ENCODE measurements at places on chromosomes 3 and 15. TPM values are rescaled to one million over a fixed set of nuclear protein-coding genes. Genes with fewer than 3 reads are reported as not detected.
A peak's percentile ranks its signal among the peaks of the same experiment; 100 is the strongest.

GRCh38 chr3:150132101-150132749, 161.5 kb upstream of the PFN2 start:
- no peak for DNase-seq

DNA sequence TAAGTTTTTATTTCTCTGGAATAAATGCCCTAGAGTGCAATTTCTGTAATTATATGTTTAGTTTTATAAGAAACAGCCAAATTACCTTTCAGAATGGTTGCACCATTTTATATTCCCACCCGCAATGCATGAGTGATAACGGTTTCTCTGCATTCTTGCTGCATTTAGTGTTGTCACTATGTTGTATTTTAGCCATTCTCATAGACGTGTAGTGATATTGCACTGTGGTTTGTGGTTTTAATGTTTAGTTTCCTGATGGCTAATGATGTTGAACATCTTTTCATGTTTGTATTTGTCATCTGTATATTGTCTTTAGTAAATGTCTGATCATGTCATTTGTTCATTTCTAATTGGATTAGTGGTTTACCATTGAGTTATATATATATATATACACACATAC, 73.0 kb upstream of the GOLIM4 start:
- DNase-seq: no peak

DNA sequence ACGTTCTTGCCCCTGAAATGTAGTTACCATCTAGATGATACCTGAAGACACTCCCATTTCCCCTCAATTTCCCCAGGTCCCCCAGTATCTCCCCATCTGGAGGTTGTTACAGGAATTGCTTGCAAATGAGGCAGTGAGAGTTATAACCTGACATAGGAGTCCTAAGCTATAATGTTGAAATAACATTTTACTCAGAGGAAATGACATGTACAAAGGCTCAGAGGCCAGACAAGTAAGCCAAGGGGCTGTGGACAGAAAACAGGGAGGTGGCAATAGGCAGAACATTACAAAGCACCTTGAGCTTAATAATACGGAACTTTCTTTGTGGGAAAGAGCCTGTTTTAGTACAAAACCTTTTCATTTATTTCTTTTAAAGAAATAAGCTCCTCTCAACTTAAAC, 171.9 kb downstream of the FRMD5 start:
- no peak for DNase-seq

DNA sequence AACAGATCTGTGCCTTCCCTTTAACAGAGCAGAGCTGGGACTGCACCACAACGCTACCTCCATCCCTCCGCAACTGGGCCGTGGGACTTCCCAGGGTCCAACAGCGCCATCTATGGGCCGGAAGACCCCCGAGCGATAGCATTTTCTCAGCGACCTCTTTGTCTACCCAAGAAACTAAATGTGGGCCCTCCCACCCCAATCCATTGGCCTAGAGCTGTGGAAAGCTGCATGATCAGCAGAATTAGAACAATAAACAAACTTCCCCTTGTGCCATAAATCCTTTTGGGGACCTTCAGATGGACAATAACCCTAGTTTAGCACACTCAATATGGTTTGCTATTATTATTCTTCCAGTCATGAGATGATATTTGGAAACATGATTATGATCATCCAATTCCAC, 74.8 kb upstream of the NTRK3 start:
- DNase-seq: peak; percentile 41

GRCh38 chr3:8709287-8709686, 24.3 kb upstream of the CAV3 start:
- DNase-seq: no peak

- DNase-seq: no peak
Observed at GRCh38 chr15:67761343-67761742, 64.0 kb upstream of the SKOR1 start.

GRCh38 chr3:37096288-37096687, 78.1 kb downstream of the LRRFIP2 start:
- no peak for DNase-seq

- no peak for DNase-seq
Observed at GRCh38 chr3:123576122-123576521, 8.7 kb downstream of the HACD2 start.

- DNase-seq: no peak
Observed at GRCh38 chr3:66083784-66084213, 45.1 kb upstream of the MAGI1 start.

GRCh38 chr3:124260206-124260915, 268.4 kb upstream of the ROPN1 start:
- no peak for DNase-seq

The ITIH4 gene
- total RNA-seq: 32.8 TPM

The CNTN3 gene
- total RNA-seq: not detected

DNA sequence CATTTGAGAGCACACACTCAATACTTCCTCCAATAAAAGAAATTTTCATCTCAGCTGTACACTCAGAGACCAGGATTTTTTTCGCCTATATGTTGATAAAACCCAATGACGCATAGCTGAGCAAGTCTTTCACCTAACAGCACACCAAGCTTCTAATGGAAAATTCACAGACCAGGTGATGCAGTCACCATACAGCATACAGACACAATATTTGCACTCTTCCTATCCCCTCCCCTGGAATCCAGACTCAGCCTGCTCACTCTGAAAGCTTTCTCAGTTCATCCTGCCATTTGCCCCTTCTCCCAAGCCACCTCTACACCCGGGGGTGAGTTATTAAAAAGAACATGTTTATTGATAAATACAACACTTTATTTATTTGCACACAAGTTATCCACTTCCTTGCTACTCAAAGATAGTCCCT, 1.7 kb downstream of the TBC1D5 start:
- DNase-seq: peak; percentile 19

- no peak for DNase-seq
Observed at GRCh38 chr3:89628856-89629670, 521.6 kb downstream of the EPHA3 start.

The KNG1 gene
- not detected for total RNA-seq

- no peak for DNase-seq
Observed at GRCh38 chr3:32208447-32208846, 30.0 kb upstream of the CMTM8 start.

The MAP6D1 gene
- not detected for total RNA-seq

DNA sequence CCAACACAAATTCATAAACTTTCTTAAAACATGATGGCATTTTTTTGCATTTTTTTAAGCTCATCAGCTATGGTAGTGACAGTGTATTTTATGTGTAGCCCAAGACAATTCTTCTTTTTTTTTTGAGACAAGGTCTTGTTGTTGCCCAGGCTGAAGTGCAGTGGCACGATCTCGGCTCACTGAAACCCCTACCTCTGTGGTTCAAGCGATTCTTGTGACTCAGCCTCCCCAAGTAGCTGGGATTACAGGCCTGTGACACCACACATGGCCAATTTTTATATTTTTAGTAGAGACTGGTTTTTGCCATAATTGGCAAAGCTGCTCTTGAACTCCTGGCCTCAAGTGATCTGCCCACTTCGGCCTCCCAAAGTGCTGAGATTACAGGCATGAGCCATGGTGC, 17.3 kb upstream of the USP50 start:
- DNase-seq: no peak

DNA sequence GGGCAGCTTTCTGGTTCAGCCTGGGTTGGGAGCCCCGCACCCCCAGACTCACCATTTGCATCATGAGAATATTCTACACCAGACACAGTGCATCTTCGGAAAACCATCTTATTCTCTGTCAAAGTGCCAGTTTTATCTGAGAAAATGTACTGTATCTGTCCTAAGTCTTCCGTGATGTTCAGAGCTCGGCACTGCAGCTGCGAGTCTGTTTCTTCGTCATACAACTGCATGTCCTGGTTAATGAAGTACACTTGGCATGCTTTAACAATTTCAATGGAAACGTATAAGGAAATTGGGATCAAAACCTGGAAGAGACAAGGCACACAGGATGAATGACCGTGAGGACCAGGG, 141.5 kb downstream of the ATP10A start:
- DNase-seq: no peak

DNA sequence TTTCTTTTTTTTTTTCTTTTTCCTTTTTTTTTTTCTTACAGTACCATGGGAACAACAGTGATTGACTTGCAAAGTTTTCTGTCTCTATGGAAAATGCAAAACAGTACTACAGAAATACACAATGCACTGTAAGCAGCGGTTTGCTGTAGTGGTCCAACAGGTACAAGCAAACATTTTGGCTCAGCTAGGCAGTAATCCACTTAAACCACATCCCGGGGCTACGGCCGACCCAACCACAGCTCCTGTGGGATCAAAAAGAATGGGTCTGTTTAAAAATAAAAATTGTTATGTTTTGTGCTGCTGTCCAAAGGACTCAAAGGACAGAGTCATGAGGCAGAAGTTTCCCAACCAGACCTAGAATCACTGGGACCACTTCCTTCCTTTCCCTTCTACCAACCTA, 667.1 kb upstream of the ADAMTS9 start:
- DNase-seq: no peak

The DAG1 gene
- total RNA-seq: 9.6 TPM

DNA sequence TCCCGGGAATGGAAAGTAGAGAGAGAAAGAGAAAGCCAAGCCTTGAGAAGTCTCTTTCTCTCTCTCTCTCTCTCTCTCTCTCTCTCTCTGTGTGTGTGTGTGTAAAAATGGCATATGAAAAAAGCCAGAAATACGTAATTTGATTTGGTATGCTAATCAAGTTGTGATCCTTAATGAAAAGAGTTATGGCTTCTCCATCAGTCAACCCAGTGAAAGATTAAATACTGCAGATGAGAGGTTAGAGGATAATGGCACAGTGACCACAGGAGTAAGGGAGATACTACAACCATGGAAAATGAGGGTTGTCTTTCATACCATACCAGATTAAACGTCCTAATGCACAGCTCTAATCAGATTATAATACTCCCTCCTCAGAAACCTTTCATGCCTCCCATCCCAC, 193.5 kb upstream of the SOX2 start:
- DNase-seq: no peak

- no peak for DNase-seq
Observed at GRCh38 chr3:82132210-82133069, 371.0 kb upstream of the GBE1 start.

DNA sequence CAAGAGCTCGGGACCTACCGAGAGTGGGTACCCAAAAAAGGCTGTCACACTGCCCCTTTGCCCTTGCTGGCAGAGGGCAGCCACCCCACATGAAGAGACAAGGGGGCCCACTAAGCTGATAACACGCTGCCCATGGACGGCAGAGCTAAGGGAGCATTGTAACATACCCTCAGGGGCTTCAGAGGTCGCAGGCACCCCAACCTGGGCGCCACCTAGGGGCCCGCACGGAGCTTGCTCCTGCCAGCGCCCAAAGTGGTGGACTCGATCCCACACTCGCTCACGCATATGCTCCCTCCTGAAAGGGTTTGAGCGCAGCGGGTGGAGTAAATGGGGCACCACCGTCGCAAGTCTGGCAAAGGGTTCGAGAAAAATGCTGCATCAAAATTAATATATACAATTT, 975.4 kb downstream of the ZPLD1 start:
- DNase-seq: no peak

DNA sequence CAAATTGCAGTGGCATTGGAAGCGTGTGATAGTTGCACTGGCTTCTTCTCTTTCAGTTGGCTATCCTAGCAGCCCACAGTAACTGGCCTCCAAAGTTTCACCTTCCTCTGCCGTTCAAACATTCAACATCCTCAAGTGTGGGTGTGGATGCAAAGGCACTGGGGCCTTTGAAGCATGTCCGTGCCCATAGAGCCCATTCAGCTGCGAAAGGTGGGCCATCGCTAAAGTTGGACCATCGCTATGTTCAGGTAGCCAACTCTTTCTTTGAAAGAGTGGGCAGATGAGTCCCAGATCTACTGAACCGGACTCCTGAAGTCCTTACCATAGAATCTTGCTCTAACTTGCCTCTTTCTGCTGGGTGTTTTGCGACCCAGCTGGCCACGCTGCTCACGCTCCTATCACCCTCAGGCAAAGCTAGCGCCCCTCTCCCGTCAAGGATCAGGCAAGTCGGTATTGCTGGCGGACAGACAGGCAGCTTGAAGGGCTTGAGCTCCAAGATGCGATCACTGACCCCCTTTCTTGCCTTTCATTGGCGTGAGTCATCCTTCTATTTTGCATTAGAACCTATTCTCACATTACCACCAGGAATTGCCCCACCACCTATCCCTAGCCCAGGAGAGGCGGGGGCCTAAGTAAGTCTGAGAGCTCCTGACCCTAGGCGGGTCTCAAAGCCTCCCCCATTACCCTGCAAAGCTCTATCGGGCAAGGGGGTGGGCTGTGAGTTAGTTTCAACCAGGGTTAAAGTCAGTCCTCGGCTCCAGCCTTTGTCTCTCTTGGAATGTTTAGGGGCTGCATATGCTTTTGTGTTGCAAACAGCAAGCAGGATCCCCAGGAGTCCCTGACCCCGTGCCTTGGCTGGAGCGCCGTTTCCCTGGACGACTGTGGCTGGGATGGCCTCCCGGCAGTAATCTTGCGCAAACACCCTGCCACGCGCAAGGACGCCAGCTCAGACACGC, 28.7 kb downstream of the ZIC4 start:
- DNase-seq: no peak

The THBS1 gene
- 43.3 TPM for total RNA-seq

The CLRN1 gene
- total RNA-seq: not detected

GRCh38 chr3:180875124-180875698, 37.3 kb upstream of the FXR1 start:
- DNase-seq: no peak

DNA sequence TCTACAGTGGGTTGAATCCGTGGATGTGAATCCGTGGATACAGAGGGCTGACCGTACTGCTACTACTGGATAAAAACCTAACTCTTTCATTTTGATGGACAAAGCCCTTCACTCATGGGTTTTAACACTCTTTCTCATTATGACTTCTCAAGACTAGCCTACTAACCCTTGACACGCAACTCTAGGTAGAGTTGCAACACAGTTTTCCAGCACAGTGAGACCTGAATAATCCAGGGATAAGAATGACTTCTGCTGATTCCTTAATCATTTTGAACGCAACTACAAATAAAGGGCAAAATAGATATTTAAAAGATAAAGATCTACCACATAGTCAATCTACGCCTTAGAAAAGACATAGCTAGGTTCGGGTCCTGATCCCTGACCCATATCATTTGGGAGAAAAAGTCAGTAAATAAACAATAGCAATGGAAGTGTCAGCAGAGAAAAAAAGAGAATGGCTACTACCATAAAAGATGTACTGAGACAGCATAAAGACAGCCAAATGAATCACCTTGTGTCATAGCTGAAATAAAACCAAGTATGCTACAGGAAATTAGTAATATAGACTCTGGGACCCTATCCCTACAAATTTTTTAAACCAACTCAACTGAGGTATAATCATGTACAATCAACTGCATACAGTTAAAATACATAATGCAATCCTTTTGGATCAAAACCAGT, 87.6 kb downstream of the DPH6 start:
- DNase-seq: no peak

DNA sequence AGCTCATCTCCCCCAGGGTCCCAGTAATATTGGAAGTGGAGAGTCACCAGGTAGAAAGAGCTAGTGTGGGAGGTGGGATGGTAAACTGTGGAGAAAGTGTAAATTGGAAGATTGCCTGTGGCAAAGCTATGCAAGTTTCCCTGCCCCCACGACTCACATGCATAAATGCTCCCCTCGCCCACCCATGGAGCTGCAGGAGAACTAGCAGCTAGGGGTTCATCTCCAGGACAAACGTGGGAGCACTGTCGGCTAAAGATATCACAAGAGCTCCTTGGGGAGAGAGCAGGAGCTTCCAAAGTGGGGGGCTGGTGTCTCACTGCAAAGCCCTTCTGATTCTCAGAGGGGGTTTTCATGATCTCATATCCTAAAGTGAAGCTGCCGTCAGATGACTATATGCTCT, 91.4 kb upstream of the PLCL2 start:
- DNase-seq: no peak

Measured in natural killer cell (primary cell).